ENCODE measurements at places on chromosomes 4 and X.

DNA sequence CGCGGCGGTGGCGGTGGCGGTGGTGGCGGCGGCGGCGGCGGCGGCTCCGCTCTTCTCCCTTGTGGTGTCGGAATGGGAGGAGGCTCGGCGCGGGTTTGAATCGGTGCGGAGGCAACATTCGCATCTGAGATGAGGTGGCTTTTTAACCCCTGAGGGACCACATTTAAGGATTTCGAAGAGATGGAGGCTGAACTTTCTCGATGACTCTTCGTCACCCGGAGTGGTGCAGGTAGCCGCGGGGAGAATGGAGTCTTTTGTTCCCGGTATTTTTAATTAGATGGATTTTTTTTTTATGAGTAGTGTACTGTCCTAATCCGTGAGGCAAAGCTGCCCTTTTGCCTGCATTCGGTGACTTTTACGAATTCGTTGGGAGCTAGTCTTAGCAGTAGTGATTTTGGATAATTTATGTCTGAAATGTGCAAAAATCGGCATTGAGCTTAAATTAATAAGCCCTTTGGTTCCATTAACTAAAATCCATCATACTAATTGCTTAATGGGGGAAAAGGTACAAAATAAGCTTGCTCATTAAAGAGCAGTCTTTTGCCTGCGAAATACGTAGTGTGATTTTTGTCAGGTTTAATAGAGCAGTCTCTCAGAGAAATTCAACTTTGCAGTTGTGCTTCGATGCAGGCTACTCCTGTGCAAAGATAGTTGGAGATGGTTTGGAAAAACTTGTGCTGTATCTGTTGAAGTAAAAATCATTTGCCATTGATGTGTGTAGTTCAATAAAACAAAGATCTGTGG lies 206.2 kb downstream of the TENM3 start:
- no peak for DNase-seq

- no peak for DNase-seq
These were observed 43.3 kb downstream of the LUZP4 start for GRCh38 chrX:115332832-115333231.

GRCh38 chr4:156705311-156705710 lies 266.3 kb downstream of the PDGFC start:
- no peak for DNase-seq

DNA sequence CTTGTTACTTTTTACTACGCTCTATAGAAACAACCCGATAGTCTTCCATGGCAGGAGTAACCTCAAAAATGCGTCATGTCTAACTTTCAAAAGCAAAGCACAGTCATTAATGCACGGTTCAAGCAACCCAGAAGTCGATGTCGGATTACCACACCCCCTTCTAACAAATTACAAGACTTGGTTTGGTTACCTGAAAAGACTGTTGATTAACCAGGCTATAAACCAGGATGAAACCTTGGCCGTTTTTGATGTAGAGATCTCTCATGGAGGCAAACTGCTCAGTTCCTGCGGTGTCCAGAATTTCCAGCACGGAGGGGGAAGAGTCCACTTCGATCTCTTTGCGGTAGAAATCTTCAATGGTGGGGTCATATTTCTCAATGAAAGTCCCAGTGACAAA lies 2.4 kb downstream of the RAP2C start:
- no peak for DNase-seq

DNA sequence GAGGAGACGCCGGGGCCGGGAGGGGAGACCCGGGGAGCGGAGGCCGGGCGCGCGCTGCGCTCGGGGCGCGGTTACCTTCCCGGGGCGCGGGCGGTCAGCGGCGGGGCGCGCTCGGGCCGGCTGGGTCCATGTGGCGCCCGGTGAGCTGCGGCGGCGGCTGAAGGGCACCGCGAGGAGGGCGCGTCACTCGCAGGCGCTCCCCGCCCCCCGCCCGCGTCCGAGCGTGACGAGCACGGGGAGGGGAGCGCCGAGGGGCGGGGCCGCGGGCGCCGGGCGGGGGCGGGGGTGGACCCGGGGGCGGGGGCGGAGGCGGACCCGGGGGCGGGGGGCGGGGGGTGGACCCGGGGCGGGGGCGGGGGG lies at the start of gene CPLX1:
TSS of gene CPLX1 (minus strand) at position 159 of the 360 bp plus-strand sequence. CDS start 1,607 bp downstream, outside the sequence.
- no peak for DNase-seq

GRCh38 chr4:105357258-105357980 lies 116.4 kb downstream of the PPA2 start:
- DNase-seq, result no peak

- no peak for DNase-seq
These were observed 115.4 kb upstream of the NUDT6 start for GRCh38 chr4:123037804-123038203.

GRCh38 chr4:93865650-93866049 lies 37.1 kb downstream of the ATOH1 start:
- DNase-seq, result no peak

- DNase-seq, result no peak
These were observed 211.9 kb downstream of the DCAF12L2 start for GRCh38 chrX:125954236-125954635.

DNA sequence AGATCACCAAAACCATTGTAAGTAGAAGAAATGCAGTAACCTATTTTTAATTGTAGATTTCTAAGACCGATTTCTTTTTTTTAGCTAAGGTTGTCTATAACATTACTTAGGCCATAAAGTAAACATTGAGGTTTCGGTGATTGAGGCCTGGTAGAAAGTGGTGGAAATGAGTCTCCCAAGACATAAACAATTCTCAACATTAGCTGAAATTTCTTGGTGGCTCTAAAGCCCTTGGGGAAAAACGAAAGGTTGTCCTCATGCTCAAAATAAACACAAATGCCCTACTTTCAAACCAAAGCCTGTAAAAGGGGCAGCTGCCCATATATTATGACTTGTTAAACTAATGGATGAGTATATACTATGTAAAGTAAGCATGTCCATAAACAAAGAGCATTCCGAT lies 98.8 kb downstream of the SCFD2 start:
- DNase-seq, result no peak

DNA sequence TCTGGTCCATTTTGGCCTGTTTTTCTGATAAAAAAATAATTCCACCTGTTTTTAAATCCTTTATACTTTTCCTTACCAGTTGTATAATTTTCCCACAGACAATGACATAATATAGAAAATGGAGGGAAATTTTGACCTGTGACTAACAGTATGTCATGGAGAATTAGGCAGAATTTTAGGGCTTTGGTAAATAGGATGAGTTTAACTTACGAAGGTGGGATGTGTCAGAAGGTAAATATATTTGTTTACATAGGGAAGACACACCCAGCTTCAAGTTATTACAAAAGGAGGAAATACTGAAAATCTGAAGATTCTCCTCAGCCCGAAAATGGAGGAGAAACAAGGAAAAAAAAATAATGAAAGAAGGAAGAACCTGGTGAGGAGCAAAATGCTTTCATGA lies 64.6 kb upstream of the PPP3CA start:
- DNase-seq, result no peak

DNA sequence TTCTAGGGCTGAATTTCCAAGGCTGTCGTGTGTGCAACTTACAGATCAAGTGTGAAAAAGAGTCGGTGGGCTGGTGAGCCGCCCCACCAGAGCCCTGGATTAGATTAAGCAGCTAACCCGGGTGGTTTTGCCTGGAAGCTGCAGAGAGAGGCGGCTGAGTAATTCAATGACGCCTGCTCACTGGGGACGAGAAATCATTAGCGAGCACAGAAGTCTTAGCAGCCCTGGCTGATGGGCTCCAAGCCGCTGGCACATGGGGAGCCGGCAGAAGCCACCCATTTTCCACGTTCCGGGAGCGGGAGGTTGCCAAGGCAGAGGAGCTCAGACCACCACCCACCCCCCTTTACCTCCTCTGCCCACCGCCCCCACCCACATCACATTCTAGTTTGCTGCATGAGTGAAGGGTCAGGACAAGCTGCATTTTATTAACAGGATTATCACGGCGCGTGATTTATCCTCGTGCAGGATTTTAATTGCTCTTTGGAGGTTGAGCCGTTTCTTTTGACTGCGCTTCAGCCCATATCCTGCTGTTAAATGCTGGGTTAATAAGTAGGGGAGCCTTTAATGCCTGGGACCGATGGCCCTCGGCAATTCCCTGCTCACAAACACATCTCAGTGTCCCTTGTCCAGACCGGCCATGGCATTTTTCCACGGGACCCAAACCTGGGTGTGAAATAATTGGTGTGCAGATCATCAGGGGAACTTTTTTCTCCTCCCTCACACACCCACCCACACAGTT lies 19.1 kb downstream of the BCOR start:
- DNase-seq, result no peak

GRCh38 chrX:148417934-148418333 lies 82.5 kb upstream of the AFF2 start:
- DNase-seq, result no peak

DNA sequence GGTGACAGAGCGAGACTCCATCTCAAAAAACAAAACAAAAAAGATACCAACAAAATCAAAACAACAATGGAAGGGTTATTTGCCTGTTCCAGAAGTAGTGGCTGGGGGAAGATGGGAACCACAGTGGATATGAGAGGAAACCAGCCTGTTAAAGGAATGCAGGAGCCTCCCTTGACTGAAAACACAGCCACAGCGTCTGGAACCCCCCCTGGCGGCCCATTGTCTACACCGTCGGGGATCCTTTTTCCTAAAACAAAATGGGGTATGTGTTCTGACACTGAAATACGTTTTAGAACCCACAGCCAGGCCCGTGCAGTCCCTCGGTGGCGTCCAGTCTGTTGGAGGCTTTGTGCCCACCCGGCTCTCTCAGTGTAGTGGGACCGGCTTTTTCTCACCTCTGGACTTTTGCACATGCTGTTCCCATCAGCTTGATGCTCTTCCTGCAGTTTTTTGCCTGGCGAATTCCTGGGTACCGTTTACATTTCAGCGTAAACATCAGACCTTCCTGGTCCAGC lies 19.6 kb downstream of the PIGG start:
- DNase-seq, result no peak

- DNase-seq, result no peak
These were observed 71.3 kb downstream of the EVC2 start for GRCh38 chr4:5636766-5637670.

DNA sequence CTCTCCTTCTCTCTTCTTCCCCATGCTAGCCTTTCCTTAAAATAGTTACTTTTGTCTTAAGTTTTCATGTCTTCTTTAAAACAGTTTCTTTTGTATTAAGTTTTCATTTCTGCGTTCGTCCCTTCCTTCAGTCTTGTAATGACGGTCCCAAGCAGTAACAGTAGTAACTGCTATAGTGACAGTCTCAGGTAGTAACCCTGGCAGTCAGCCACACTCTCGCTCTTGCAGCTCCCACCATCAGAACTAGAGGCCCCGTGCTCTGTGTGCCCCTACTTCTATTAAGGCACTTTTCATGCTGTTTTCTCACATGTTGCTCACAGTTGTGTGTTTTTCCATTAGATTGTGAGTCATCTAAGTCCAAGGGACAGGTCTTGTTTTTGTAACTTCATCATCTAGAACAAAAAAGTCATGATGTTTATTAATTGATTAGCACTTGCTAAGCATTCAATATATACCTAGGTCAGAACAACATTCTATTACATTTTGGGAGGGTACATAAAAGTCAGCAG lies 49.3 kb downstream of the C4orf33 start:
- DNase-seq, result no peak

DNA sequence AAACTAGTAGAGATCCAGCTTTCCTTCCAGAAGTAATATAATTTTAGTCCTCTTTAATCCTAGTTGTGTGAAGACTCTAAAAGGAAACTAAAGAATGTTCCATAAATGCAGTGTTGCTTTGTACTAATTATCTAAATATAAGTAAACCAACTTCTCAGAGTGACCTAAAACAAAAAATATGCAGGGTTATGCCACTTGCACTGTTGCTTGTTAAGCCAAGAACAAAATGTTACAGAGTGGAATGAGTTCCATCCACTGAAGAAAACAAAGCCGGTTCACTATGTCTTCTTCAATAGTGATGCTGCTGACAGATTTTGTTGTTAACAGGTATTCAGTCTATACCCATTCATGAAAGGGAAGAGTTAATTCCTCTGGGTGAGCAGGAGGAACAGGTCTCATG lies 252.0 kb upstream of the DIAPH2 start:
- DNase-seq, result no peak

GRCh38 chrX:56813318-56813837 lies 84.3 kb downstream of the NBDY start:
- DNase-seq, result peak; percentile 56
